ENCODE measurements at places on chromosomes 4 and X.
A peak's percentile ranks its signal among the peaks of the same experiment; 100 is the strongest.

GRCh38 chr4:186854256-186854655, 130.6 kb upstream of the FAT1 start:
- no peak for DNase-seq

- no peak within 1 kb of the TSS for H3K27ac ChIP-seq
- DNase-seq, result no peak
- H3K27me3 ChIP-seq, result no peaks in the 10 kb centered on the region
- H3K4me3 ChIP-seq, result no peak within 1 kb of the TSS
Observed at GRCh38 chrX:154294791-154295574, at the start of gene TEX28. TEX28 (minus strand) TSS chrX:154295124; CDS start chrX:154292117, 3,007 bp downstream.

GRCh38 chr4:101157415-101158133, 189.8 kb downstream of the PPP3CA start:
- H3K27me3 ChIP-seq, result no peaks in the 10 kb centered on the region
- H3K27ac ChIP-seq, result no peak overlapping the region
- peaks cover 23% of the 10 kb centered on the region for H3K4me1 ChIP-seq
- no peak for DNase-seq

GRCh38 chr4:87785731-87786509, 13.4 kb upstream of the IBSP start:
- DNase-seq, result no peak
- no peaks in the 10 kb centered on the region for H3K4me1 ChIP-seq
- H3K4me3 ChIP-seq, result no peak overlapping the region
- no peak overlapping the region for H3K27ac ChIP-seq
- peaks cover 3% of the 10 kb centered on the region for H3K27me3 ChIP-seq
- no peaks in the 10 kb centered on the region for H3K36me3 ChIP-seq

- no peak for DNase-seq
- H3K27ac ChIP-seq, result no peak overlapping the region
- no peaks in the 10 kb centered on the region for H3K36me3 ChIP-seq
Observed at GRCh38 chrX:3293251-3293650, 53.2 kb downstream of the MXRA5 start.

- no peak overlapping the region for H3K4me3 ChIP-seq
- peak overlapping the region; percentile 0 for H3K27ac ChIP-seq
- H3K27me3 ChIP-seq, result no peaks in the 10 kb centered on the region
- H3K36me3 ChIP-seq, result peaks cover 4% of the 10 kb centered on the region
- DNase-seq, result peak; percentile 28
- H3K4me1 ChIP-seq, result peaks cover 13% of the 10 kb centered on the region
Observed at GRCh38 chr4:81454499-81454898, 17.2 kb downstream of the RASGEF1B start.

DNA sequence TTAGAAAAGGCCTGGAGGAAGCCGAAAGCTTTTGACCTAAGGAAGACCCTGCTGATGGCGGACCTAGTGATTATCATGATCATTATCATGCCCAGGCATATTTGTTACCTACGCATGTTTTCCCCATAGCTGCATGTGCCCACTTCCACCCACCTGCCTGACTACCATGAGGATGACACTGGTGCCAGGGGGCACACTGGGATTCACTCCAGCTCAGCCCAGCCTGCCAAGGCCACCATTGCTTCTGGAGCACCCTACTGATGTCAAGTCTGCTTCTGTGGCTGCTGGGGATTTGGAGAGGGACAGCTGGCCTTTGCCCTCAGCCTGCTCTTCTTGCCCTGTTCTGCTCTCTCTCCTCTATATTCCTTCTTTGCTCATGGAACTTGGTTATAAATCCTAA, 124.7 kb upstream of the NALF2 start:
- H3K4me1 ChIP-seq, result no peaks in the 10 kb centered on the region
- no peak overlapping the region for H3K4me3 ChIP-seq
- DNase-seq, result no peak
- no peaks in the 10 kb centered on the region for H3K27me3 ChIP-seq

GRCh38 chrX:7514871-7515599, 327.9 kb upstream of the VCX start:
- DNase-seq, result no peak
- H3K4me3 ChIP-seq, result no peak overlapping the region
- no peak overlapping the region for H3K27ac ChIP-seq
- no peaks in the 10 kb centered on the region for H3K36me3 ChIP-seq
- no peaks in the 10 kb centered on the region for H3K27me3 ChIP-seq

GRCh38 chr4:105631818-105632400, 76.6 kb downstream of the INTS12 start:
- no peaks in the 10 kb centered on the region for H3K36me3 ChIP-seq
- DNase-seq, result no peak
- no peaks in the 10 kb centered on the region for H3K4me1 ChIP-seq
- no peak overlapping the region for H3K4me3 ChIP-seq
- H3K27me3 ChIP-seq, result no peaks in the 10 kb centered on the region

GRCh38 chrX:68832516-68833447, 4.0 kb downstream of the EFNB1 start:
- H3K4me1 ChIP-seq, result peaks cover 21% of the 10 kb centered on the region
- peaks cover 32% of the 10 kb centered on the region for H3K27me3 ChIP-seq
- no peak overlapping the region for H3K4me3 ChIP-seq
- H3K27ac ChIP-seq, result no peak overlapping the region

GRCh38 chrX:92270936-92271855, 492.0 kb downstream of the PCDH11X start:
- H3K4me3 ChIP-seq, result no peak overlapping the region
- no peak for DNase-seq
- H3K36me3 ChIP-seq, result no peaks in the 10 kb centered on the region
- H3K27ac ChIP-seq, result no peak overlapping the region

- H3K4me1 ChIP-seq, result peaks cover 34% of the 10 kb centered on the region
- no peak for DNase-seq
- H3K27ac ChIP-seq, result peak overlapping the region; percentile 8
- H3K36me3 ChIP-seq, result peaks cover 1% of the 10 kb centered on the region
- H3K4me3 ChIP-seq, result peak overlapping the region; percentile 36
- H3K27me3 ChIP-seq, result peaks cover 74% of the 10 kb centered on the region
Observed at GRCh38 chr4:793941-794621, 31.8 kb downstream of the CPLX1 start.

DNA sequence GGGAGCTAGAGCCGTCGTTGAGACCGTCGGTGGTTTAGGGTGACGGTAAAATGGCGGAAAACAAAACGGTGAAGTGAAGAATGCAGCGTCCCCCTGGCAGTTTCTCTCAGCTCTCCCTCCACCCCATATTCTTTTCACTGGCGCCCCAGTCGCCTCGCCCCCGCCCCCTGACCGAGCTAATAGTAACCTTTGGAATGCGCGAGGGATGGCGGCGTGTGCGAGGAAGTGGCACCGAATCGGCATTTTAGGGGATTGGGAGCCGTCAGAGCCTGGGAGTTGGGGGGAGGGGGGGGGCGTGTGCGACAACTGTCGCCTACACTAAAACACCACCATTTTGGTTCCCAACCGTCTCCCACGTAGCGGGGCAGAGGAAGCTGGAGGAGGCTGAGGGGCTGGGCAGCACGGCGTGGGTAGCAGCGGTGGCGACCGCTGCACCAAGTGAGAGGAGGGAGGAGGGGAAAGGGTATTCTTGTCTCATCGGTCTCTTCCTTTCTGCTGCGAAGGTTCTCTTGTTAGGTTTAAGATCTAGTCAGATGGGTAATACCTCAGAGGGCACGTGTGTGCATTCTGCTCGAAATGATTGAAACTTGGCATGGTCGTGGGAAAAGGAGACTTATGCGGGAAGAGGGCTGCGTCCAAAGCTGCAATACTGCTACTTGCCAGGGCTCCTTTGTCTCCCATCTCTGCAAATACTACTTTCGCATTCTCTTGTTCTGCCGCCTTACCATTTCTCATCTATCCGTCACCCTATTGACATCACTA, 840 bp downstream of the ZNF711 start:
- peak overlapping the region; percentile 78 for H3K27ac ChIP-seq
- peak overlapping the region; percentile 82 for H3K4me3 ChIP-seq
- no peaks in the 10 kb centered on the region for H3K36me3 ChIP-seq
- H3K27me3 ChIP-seq, result peaks cover 21% of the 10 kb centered on the region
- DNase-seq, result no peak

GRCh38 chr4:133146574-133147241, 2.4 kb upstream of the PCDH10 start:
- no peak for DNase-seq
- peaks cover 58% of the 10 kb centered on the region for H3K27me3 ChIP-seq
- no peak overlapping the region for H3K4me3 ChIP-seq
- peak overlapping the region; percentile 52 for H3K27ac ChIP-seq

DNA sequence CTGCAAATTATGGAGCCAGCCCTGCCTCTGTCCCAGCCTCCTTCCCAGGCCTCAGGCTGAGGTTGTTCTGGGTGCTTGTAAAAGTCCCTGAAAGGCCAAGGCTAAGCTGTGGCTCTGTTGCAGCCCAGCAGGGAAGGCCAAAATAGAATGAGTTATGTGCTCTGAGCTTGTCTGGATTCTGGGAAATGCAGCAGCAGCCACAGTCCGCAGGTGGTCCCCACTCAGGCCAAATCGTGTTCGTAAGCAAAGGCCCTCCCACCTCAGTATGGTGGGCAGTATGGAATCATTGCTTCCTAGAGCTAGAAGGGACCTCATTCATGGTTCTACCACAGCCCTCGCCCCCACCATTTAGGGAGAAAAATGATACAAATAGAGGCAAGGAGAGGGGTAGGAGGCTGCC, 4.7 kb upstream of the TCEAL1 start:
- no peak for DNase-seq
- H3K27ac ChIP-seq, result no peak overlapping the region
- H3K27me3 ChIP-seq, result no peaks in the 10 kb centered on the region
- H3K4me3 ChIP-seq, result no peak overlapping the region
- peaks cover 6% of the 10 kb centered on the region for H3K4me1 ChIP-seq
- H3K36me3 ChIP-seq, result no peaks in the 10 kb centered on the region
